Thoracic aorta (tissue), 2 donors: ENCODE measurements at places on chromosomes 5 and 9. TPM values are rescaled to one million over a fixed set of nuclear protein-coding genes. Genes with fewer than 3 reads are reported as not detected.

Gene SOX30
- not detected for total RNA-seq

Gene TXNDC8
- total RNA-seq = not detected

Gene AMBP
- not detected for total RNA-seq

Gene CER1
- not detected for total RNA-seq

Gene FOXI1
- not detected for total RNA-seq

Gene SPATA31C1
- total RNA-seq = not detected

Gene PCDHA1
- not detected for total RNA-seq

Gene DNAJC25
- 9.5 TPM for total RNA-seq

Gene NR2F1-AS1
- total RNA-seq = 8.7 TPM

Gene PCAT7
- not detected for total RNA-seq

DNA sequence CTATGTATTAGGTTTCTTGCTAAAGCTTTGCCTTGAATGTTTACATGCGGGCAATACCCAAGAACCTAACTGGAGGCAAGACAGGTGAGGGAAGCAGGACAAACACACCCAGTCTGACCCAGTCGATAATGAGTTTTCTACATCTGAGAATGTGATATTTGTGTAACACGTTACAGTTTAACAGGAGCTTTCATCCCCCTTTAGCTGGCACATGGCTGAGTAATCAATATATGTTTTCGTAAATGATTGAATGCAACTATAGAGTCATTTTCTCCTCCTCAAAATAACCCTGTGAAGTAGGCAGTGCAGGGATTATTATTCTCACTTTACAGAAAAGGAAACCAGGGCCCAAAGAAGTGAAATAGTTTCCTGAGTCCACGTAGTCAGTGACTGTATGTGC is 84.7 kb upstream of the HTR4 start:
- no peak overlapping the region for H3K4me3 ChIP-seq
- peaks cover 8% of the 10 kb centered on the region for H3K4me1 ChIP-seq
- H3K27me3 ChIP-seq = no peaks in the 10 kb centered on the region
- no peak for DNase-seq
- H3K27ac ChIP-seq = no peak overlapping the region

DNA sequence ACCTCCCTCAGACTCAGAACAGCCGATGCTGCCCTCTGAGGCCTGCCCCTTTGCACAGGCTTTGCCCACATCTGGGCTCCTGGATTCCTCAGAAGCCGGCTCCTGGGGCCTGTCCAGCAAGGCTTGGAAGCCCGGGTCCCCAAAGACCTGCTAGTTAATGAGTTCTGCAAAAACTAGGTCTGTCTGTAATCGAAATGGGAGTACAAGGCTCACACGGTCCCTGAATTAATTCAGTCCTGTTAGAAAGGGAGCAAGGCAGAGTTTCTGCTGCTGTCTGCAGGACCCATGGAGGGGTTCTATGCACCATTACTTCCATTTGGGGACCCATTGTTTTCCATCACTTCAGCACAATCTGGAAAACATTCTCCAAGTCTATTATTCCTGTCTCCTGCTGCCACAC is 221.8 kb downstream of the MELK start:
- H3K27me3 ChIP-seq = no peaks in the 10 kb centered on the region
- H3K4me1 ChIP-seq = no peaks in the 10 kb centered on the region
- DNase-seq = no peak
- no peaks in the 10 kb centered on the region for H3K36me3 ChIP-seq
- H3K27ac ChIP-seq = no peak overlapping the region

- H3K27ac ChIP-seq = no peak overlapping the region
- peaks cover 5% of the 10 kb centered on the region for H3K4me1 ChIP-seq
- no peak for DNase-seq
- no peaks in the 10 kb centered on the region for H3K36me3 ChIP-seq
- H3K27me3 ChIP-seq = peaks cover 6% of the 10 kb centered on the region
These were observed 2.5 kb upstream of the NKD2 start for GRCh38 chr5:1005904-1006655.

DNA sequence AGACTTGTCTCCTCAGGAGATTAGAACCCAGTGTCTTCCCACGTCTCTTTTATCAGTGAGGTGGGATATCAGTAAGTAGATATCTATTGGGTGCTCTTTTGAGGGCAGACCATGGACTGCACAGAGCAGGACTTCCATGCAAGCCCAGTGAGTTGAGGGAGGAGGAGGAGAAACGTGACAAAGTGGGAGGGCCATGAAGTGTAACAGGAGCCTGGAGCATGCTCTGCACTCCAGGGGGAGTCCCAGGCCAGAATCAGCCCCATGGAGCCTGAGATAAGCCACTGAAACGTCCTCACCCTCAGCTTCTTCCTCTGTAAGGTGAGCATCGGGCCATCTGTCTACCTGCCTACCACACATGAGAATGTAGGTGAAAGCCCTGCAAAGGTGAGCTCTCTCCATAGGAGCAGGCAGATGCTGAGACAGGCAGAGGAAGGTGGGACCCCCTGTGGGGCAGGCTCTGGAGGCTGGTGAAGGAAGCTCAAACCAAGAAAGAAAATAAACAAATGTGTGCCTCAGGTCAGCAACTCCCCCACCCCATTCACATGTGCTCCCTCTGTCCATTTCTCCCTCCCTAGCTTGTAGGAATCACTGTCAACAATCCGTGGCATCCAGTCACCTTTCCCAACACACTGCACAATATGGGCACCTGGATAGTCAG is 87.4 kb downstream of the NRG2 start:
- no peaks in the 10 kb centered on the region for H3K36me3 ChIP-seq
- DNase-seq = no peak
- H3K27me3 ChIP-seq = no peaks in the 10 kb centered on the region
- H3K4me1 ChIP-seq = no peaks in the 10 kb centered on the region
- H3K4me3 ChIP-seq = no peak overlapping the region
- no peak overlapping the region for H3K27ac ChIP-seq

GRCh38 chr9:21779397-21779796 is 23.0 kb upstream of the MTAP start:
- DNase-seq = no peak
- H3K27ac ChIP-seq = no peak overlapping the region
- no peak overlapping the region for H3K4me3 ChIP-seq
- H3K36me3 ChIP-seq = no peaks in the 10 kb centered on the region
- no peaks in the 10 kb centered on the region for H3K27me3 ChIP-seq

GRCh38 chr5:83724935-83725334 is 4.3 kb upstream of the HAPLN1 start:
- H3K4me1 ChIP-seq = peaks cover 2% of the 10 kb centered on the region
- H3K27ac ChIP-seq = no peak overlapping the region
- no peak overlapping the region for H3K4me3 ChIP-seq
- DNase-seq = no peak

- H3K4me3 ChIP-seq = no peak overlapping the region
- H3K36me3 ChIP-seq = peaks cover 44% of the 10 kb centered on the region
- H3K27me3 ChIP-seq = no peaks in the 10 kb centered on the region
- DNase-seq = no peak
- H3K27ac ChIP-seq = no peak overlapping the region
These were observed 4.3 kb downstream of the RPL12 start for GRCh38 chr9:127446713-127447415.

GRCh38 chr9:83447351-83447750 is 90.8 kb downstream of the FRMD3 start:
- no peak overlapping the region for H3K27ac ChIP-seq
- H3K27me3 ChIP-seq = no peaks in the 10 kb centered on the region
- peaks cover 16% of the 10 kb centered on the region for H3K4me1 ChIP-seq
- H3K36me3 ChIP-seq = no peaks in the 10 kb centered on the region

- H3K36me3 ChIP-seq = no peaks in the 10 kb centered on the region
- no peak overlapping the region for H3K27ac ChIP-seq
- DNase-seq = no peak
- H3K27me3 ChIP-seq = no peaks in the 10 kb centered on the region
- no peaks in the 10 kb centered on the region for H3K4me1 ChIP-seq
These were observed 144.5 kb downstream of the GCNT1 start for GRCh38 chr9:76603448-76603895.

DNA sequence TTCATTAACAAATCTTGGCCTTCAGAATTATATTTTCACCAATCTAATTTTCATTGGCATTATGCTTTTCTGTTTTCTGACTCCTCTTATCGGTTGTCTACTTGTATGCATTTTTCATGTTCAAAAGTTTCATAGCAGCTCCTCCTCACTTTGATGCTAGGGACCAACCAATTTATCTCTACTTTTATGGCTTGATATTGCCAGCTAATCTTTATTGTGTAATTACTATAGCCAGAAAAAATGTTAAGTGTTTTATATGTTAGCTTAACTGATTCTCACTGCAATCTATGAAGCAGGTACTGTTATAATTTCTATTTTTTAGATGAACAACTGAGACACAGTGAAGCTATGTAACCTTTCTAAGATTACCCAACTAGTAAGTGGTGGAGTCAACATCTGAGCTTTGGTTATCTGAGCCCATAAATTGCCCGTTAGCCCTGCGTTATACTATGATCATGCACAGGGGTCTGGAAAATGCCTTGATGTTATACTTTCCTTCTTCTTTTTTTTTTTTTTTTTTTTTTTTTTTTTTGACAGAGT is 34.4 kb upstream of the TNC start:
- no peaks in the 10 kb centered on the region for H3K27me3 ChIP-seq
- H3K4me1 ChIP-seq = peaks cover 12% of the 10 kb centered on the region
- H3K36me3 ChIP-seq = no peaks in the 10 kb centered on the region

- no peak overlapping the region for H3K4me3 ChIP-seq
- H3K27ac ChIP-seq = no peak overlapping the region
- H3K36me3 ChIP-seq = no peaks in the 10 kb centered on the region
- H3K27me3 ChIP-seq = no peaks in the 10 kb centered on the region
These were observed 31.6 kb downstream of the TAF11L14 start for GRCh38 chr5:17665836-17666235.

DNA sequence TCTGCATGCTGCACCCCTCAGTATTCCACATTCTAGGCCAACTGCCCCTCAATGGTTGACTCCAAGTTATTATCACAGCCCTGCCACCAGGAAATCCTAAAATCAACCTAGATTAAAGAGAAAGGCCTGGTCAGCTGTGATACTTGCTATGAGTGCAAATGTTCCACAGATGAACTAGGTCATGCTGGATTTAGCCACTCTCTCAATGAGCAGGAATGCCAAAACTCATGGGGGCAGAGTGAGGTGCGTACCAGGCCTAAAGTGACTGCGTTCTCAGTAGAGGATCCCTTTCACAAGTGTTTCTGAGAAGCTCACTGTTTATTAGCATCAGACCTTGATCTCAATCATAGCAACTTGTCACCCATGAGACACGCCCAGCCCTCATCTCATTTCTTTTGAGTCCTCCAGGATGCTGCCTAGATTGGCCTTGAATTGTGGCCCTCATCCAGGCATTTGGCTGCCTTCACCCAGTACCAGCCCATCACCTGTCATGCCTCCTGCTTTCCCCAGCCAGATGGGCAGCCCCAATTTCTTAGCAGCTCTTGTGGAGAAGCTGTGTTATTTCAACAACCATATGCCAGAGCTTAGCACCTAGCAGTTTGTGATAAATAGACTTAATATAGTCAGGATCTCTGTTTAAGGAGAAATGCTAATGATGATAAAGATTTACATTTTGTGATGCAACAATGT is 383.9 kb downstream of the CTNND2 start:
- no peaks in the 10 kb centered on the region for H3K36me3 ChIP-seq
- H3K4me3 ChIP-seq = no peak overlapping the region
- H3K4me1 ChIP-seq = no peaks in the 10 kb centered on the region
- H3K27ac ChIP-seq = no peak overlapping the region
- DNase-seq = no peak

DNA sequence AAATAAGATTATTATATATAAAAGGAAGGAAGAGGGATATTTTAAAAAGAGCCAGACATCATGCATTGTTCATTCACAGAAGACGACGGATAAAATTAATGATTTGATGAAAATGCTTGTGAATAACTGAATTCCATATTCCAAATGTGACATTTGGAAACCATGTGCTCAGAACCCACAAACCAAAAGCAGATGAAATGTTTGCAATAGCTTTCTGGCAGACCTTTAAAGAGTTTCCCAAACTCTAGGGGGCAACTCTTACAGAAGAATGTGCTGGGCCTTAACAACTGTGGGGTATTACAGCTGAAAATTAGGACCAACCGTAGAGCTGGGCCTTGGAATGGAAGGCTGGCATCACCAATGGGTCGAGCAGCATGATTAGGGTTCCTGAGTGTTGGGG is 471.0 kb downstream of the EFNA5 start:
- no peak overlapping the region for H3K4me3 ChIP-seq
- no peaks in the 10 kb centered on the region for H3K4me1 ChIP-seq
- no peaks in the 10 kb centered on the region for H3K27me3 ChIP-seq
- no peaks in the 10 kb centered on the region for H3K36me3 ChIP-seq

GRCh38 chr9:133572821-133573361 is 36.3 kb downstream of the FAM163B start:
- H3K27me3 ChIP-seq = no peaks in the 10 kb centered on the region
- peaks cover 17% of the 10 kb centered on the region for H3K4me1 ChIP-seq
- no peak overlapping the region for H3K27ac ChIP-seq
- H3K36me3 ChIP-seq = no peaks in the 10 kb centered on the region
- peak overlapping the region; percentile 30 for H3K4me3 ChIP-seq

- DNase-seq = no peak
- H3K4me1 ChIP-seq = peaks cover 12% of the 10 kb centered on the region
- peak overlapping the region; percentile 39 for H3K27ac ChIP-seq
- no peaks in the 10 kb centered on the region for H3K27me3 ChIP-seq
- no peaks in the 10 kb centered on the region for H3K36me3 ChIP-seq
These were observed 87.6 kb downstream of the ADAMTS6 start for GRCh38 chr5:65394087-65394486.

GRCh38 chr9:71364186-71364955 is 242.9 kb upstream of the TRPM3 start:
- H3K4me1 ChIP-seq = no peaks in the 10 kb centered on the region
- no peak for DNase-seq
- no peaks in the 10 kb centered on the region for H3K27me3 ChIP-seq
- no peaks in the 10 kb centered on the region for H3K36me3 ChIP-seq
- no peak overlapping the region for H3K4me3 ChIP-seq

DNA sequence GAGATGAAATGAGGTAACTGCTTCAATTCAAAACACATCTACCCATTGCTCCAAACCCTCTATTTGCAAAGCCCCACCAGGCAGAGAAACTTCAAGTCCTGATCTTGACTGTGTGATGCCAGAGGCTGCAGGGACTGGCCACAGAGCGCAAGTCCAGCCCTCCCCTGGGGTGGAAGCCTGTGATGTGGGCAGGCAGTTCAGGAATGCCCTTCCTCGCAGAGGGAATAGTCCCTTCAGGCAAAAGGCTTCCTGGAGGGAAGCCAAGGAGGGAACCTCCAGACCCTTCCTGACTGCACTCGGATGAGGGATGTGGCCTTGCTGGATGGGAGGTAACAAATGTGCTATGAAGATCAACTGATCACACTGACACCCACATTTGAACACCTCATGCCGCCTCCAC is 131.2 kb downstream of the SLIT3 start:
- H3K27ac ChIP-seq = no peak overlapping the region
- DNase-seq = no peak

- peaks cover 60% of the 10 kb centered on the region for H3K4me1 ChIP-seq
- H3K27ac ChIP-seq = no peak overlapping the region
- no peak for DNase-seq
- H3K4me3 ChIP-seq = no peak overlapping the region
- H3K27me3 ChIP-seq = no peaks in the 10 kb centered on the region
These were observed 14.5 kb upstream of the TGFBI start for GRCh38 chr5:136014049-136015002.

GRCh38 chr9:134435550-134436378 is 109.5 kb downstream of the RXRA start:
- H3K36me3 ChIP-seq = peaks cover 15% of the 10 kb centered on the region
- H3K27ac ChIP-seq = no peak overlapping the region
- peak overlapping the region; percentile 57 for H3K4me3 ChIP-seq
- H3K4me1 ChIP-seq = peaks cover 19% of the 10 kb centered on the region
- no peak for DNase-seq
